ENCODE measurements at places on chromosomes 3 and 15.

DNA sequence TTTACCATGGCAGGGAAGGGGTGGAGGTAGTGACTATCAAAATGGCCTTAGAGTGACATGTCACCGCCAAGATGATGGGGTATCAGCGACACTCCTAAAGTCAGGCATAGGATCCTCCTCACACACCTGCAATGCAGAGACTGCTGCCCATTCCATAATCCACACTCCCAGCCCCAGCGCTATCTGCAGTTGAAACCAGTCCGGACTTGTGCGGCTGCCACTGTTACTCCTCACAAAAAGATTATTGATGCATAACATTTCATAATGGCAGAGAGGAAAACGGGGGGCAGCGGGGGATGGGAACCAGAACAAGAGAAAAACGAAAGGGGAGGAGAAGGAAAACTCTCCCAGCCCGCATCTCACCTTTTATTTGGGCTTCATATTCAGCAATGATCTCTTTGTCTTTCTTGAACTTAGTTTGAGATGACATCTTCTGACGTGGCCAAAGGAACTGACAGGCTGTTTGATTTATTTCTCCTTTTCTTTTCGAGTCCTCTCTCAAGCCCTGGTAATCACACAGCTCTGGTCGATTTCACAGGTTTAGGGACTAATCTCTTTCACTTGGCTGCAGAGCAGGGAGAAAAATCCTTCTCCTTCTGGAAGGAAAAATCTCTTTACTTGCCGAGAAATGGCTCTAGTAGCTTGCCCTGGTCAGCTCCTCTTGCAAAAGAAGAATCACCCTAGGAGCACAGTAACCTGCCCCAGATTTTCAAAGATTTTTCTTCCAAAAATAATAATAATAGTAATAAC lies 749 bp downstream of the SRGAP3 start:
- DNase-seq = no peak

GRCh38 chr3:69531576-69532546 lies 146.0 kb upstream of the FRMD4B start:
- no peak for DNase-seq

GRCh38 chr15:66623801-66624453 lies 58.1 kb upstream of the LCTL start:
- DNase-seq = no peak

DNA sequence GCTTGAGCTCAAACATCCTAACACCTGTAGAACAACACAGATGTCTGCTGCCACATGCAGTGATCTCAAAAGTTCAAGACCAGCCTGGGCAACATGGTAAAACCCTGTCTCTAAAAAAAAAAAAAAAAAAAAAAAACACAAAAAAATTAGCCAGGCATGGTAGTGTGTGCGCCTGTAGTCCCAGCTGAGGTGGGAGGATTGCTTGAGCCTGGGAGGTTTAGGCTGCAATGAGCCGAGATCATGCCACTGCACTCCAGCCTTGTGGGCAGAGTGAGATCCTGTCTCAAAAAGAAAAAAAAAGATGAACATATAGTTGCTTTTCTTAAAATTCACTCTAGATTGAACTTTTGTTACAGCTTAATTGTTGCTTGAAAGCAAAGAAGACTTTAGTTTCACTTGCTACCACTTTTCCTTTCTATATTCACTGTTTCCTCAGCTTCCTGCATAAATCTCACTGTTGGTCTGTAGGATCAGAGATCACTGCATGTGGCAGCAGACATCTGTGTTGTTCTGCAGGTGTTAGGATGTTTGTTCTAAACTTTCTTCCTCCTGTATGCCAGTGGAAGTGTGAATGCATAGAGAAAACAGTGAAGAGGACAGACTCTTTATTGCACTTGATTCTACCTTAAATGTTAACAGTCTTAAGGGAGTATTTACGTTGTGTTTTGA lies 12.6 kb downstream of the RAB11A start:
- no peak for DNase-seq

DNA sequence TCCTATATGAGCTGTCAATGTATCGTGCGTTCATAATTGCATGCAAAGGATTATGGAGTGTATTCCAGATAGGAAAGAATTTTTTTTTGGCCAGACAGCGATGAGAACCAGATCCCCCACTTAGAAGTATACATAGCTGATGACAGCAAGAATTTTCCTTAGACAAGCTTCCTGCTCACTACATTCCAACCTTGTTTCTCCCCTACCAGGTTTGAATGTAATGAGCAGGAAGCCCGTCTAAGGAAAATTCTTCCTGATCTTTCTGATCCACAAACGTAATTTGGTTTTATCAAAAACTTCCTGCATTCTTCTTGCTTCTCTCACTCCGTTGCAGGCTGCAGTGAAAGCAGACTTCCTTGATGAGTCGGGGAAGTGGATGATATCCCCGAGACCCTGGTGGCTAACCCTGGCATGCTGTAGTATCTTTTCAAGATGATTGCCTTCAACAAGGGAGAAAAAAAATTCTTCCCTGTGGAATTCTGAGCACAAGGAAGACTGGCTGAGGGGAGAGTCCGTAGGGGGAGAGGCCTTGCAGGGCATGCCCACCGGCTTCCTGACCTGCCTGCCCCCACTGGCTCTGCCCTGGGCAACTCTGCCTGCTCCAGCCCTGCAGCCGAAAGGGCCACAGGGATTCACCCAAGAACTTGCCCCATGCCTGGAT lies 243.1 kb downstream of the TLE3 start:
- DNase-seq = no peak

GRCh38 chr3:24496529-24497482 lies 2.2 kb upstream of the THRB start:
- DNase-seq = no peak

- DNase-seq = no peak
Measured at GRCh38 chr3:64888840-64889392, 201.1 kb upstream of the ADAMTS9 start.

DNA sequence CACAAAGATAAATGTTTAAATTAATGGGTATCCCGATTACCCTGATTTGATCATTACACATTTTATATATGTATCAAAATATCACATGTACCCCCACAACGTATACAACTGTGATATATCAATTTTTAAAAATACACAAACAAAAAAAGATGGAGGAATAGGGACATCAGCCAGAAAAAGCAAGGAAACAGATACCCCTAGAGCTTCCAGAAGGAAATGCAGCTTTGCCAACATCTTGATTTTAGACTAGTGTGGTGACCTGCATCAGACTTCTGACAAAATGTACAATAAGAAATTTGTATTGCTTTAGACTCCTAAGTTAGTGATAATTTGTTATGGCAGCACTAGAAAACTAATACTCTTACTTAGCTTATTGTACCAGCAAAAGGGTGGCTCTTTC lies 483.8 kb downstream of the TUSC7 start:
- no peak for DNase-seq

DNA sequence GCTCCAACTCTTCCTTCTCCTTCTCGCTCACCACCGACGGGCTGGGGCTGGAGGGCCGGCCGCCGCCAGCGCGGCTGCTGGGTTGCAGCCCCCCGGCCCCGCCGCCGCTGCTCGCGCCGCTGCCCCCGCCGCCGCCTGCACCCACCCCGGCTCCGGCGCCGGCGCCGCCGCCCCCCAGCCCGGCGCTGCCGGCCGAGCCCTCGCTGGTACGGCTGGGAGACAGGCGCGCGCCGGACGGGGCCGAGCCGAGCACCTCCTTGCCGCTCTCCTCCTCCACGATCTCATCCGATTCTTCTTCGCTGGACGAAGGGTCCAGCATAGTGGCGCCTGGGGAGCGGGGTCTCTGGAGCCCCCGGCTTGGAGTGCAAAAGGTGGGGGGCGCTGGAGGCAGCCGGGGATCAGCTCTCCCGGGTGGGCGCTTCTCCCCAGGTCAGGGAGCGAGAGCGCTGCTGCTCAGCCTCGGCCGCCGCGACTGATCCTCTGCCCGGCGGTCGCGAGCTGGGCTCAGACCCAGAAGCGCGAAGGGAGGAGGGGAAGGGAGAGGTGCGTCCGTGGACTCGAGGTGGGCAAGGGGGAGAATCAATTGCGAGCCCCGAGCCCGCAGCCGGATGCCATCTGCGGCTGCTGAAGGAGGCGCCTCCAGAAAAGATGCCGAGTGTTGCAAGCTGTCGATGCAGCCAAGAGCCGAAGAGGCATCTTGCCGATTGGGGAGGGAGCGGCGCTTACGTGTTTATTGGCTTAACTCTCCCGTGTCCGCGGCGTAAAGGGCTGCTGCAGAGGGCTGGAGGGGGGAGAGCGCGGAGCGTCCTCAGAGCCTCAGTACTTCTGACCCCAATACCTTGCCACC lies at the start of gene CADPS:
TSS of gene CADPS (minus strand) at position 706 of the 847 bp plus-strand sequence. CDS start at position 319, 387 bp downstream.
- DNase-seq = no peak

DNA sequence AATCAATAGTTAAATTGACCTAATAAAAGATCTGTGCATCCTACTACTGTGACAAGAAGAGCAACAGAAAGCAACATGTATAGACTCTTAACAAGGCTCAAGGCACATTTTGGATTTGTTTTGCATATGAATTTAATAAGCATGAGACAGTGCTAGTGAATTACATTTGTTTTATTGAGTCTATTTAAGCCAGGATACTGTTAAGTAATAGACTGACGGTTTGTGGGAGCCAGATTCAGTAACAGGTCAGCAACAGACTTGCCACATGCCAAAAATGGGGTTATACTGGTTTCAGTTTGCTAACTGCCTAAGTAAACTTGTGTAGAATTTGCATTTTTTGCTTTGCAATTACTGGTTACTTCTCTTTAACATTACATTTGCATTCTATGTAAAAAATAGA lies 54.0 kb downstream of the MBNL1 start:
- no peak for DNase-seq

- DNase-seq = no peak
Measured at GRCh38 chr3:129602309-129602708, 4.2 kb downstream of the PLXND1 start.

GRCh38 chr15:73001840-73002239 lies 50.4 kb upstream of the NEO1 start:
- DNase-seq = no peak

DNA sequence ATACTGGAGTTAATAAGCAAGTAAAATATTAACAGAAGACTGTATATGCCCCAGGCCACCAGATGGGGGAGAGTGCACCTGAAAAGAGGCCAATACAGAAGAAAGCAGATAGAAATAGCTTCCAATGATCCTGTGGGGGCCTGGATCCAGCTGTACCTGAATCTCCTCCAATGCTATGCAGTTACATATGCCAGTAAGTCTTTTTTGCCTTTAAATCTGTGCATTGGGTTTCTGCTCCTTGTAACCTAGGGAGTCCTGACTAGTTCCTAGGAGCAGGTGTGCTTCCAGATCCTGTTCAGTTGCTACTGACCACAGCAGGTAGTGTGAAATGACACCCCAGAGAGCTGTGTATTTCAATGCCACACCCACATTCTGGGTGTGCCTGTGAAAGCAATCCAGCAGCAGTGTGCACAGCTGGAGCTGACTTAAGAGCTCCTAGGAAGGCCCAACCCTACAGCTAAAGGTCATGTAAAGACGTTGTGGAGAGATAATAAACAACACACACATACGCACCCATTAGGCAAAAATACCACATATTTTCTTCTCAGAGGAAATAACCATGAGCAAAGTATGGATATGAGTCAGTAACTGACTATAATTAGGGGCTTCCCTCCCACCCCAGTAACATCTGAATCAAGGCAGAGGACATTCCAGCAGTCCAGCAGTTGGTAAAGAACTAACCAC lies 62.2 kb upstream of the AKAP13 start:
- no peak for DNase-seq

GRCh38 chr3:107651782-107652181 lies 129.0 kb downstream of the BBX start:
- DNase-seq = no peak

- no peak for DNase-seq
Measured at GRCh38 chr3:154766765-154767503, 313.2 kb upstream of the MME start.

DNA sequence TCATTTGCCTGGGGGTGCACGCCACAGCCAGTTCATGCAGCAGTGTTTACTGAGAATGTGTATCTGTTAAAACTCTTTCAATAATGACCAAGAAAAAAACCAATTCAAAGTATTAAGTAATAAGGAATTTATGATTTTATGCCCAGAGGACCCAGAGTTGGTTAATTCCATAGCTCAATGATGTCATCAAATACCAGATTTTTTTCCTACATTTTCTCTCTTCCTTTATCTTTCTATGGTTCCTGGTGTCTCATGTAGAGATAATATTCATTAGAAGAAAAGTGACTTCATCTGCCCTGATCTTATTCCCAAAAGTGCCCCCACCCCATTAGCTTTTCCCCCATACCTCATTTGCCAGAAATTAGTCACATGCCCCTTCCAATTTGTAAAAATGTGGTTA lies 44.6 kb upstream of the LMCD1 start:
- DNase-seq = no peak

GRCh38 chr3:193680220-193680619 lies 87.2 kb downstream of the OPA1 start:
- no peak for DNase-seq

- no peak for DNase-seq
Measured at GRCh38 chr15:42604894-42605744, 29.7 kb downstream of the STARD9 start.

DNA sequence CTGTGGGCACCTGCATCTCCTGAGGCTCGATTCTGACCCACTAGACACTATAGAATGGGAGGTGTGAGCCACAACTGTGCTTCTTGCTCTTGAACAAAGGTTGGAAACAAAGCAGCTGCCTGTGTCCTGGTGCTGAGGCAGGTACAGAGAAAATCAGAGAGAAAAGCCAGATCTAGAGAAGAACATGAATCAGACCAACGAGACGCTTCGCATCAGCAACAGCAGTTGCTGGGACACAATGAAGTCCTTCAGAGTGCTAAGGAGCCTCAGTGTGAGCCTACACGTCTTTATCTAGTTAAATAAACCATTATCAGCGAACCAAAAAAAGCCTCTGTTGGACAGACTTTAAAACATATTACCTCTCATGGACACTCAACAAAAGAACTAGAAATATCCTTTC lies 86.3 kb upstream of the MEX3B start:
- no peak for DNase-seq

- DNase-seq = no peak
Measured at GRCh38 chr3:193240850-193241706, at the start of gene PLAAT1. Gene PLAAT1, plus strand, starts transcription at chr3:193241222. Its CDS starts 14,429 bp downstream, at chr3:193255651.

GRCh38 chr3:154398084-154398967 lies 31.7 kb downstream of the GPR149 start:
- no peak for DNase-seq

DNA sequence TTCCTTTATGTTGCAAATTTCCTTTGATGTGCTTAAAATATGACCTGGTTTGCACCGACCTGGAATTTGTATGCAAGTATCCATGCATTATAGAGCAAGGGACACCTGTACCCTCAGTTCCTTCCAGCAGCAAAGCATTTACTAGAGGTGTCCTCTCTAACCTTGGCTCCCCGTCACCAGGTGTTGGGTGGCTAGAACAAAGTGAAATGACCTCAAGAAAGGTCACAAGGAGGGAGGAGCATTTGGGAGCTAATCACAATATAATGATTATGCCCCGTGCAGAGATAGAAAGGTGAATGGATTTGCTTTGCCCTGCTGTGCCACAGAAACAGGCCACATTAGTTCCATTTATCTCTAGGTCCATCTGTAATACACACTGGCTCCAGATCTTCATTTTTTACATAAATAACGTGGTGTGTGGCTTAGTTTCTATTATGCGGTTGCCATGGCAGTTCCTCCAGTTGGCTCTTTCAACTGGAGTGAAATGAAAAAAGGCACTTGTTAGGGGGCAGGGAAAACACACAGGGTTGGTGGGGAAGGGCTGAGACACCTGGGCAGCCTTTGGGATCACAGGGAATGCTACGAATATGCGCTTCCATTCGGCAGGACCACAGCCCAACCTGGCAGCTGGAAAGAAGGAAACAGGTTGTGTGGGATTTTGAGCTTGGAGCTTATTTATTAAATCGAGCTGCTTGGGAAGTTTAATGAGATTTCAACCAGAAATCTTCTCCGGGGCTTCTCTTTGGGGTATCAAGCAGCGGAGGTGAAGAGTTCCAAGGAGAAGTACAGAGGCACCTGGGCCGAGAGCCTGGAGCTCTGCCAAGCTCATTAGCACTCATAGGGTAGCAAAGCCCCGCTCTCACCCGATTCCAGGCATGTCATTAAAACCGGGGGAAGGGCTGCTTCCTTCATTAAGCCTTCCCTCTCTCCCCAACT lies 233.5 kb upstream of the ST8SIA2 start:
- no peak for DNase-seq

All from activated effector memory CD4-positive, alpha-beta T cell treated with Interleukin-2 at 50 U/mL for 16 hours (primary cell).